Left renal pelvis (tissue), 4 donors: ENCODE measurements at places on chromosomes 6 and 20. TPM values are rescaled to one million over a fixed set of nuclear protein-coding genes. Genes with fewer than 3 reads are reported as not detected.

- DNase-seq: no peak
Observed at GRCh38 chr6:112311950-112312547, 35.1 kb upstream of the RFPL4B start.

- DNase-seq: no peak
Observed at GRCh38 chr6:35746516-35746915, 9.7 kb downstream of the ARMC12 start.

The DACT2 gene
- polyA plus RNA-seq: 18.7 TPM

- DNase-seq: no peak
Observed at GRCh38 chr20:49110767-49111694, 64.9 kb downstream of the CSE1L start.

The SLC17A3 gene
- polyA plus RNA-seq: 0.93 TPM

DNA sequence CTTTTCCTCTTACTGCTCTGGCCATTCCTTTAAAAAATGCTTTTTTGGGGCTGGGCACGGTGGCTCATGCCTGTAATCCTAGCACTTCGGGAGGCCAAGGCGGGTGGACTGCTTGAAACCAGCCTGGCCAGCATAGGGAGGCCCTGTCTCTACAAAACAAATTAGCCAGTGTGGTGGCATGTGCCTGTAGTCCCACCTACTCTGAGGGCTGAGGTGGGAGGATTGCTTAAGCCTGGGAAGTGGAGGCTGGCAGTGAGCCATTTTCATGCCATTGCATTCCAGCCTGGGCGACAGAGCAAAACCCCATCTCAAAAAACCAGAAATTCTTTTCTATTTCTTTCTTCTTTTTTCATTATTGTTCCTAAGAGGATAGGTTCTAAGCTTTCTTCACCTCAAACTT lies 36.9 kb upstream of the RNF144B start:
- no peak for DNase-seq

The HTR1B gene
- 0.24 TPM for polyA plus RNA-seq

The GRM4 gene
- 0.49 TPM for polyA plus RNA-seq

GRCh38 chr20:37265152-37265551 lies 3.5 kb upstream of the GHRH start:
- no peak for DNase-seq

DNA sequence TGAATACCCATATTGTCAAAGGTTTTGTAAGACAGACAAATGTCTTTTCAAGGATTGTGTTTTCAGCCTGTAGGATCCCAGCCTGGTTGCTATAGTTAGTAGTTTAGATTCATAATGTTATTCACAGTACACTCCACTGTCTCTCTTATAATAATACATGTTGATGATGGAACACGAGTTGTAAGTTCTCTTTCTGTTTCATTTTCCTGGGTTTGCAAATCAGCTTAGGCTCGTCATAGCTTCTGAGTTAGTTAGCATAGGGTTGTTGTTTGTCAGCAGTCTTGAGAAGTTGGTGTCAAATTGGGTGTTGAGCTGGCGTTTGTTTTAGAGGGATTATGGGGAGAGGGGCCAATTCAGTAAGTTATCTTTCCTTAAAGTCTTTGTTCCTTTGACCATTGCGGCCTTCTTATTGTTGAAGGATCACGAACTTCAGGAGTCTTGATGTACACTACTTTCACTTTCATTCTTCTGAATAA lies 45.8 kb downstream of the QKI start:
- DNase-seq: no peak

The C20orf144 gene
- polyA plus RNA-seq: 0.45 TPM

DNA sequence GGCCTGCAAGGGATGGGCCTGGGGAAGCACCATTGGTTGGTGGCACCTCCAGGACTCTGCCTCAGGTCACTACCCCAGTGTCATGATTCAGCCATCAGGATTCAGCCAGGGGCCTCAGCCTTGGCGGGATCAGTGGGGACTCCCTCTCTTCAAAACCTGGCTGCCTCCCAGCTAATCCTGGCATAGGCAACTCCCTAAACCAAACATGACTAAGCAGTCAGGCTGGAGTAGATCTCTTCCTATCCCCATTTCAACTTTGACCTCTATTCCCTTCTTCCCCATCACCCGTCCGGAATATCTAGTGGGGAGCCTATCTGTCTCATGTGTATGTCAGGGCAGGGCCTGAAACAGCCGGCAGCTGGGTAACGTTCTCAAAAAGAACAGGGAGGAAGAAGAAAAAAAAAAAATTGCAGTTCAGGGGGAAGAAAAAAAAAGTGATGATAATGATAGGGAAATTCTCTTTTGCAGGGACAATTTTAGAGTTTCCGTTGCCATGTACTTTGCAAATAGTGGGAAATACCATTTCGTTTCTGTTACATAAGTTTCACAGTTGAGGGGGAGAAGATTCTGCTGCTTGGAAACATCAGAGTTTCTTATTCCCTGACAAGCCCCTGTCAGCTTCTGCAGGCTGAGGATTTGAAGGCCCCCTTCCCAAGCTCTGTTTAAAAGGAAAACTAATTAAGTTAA lies 4.1 kb upstream of the PREX1 start:
- no peak for DNase-seq

DNA sequence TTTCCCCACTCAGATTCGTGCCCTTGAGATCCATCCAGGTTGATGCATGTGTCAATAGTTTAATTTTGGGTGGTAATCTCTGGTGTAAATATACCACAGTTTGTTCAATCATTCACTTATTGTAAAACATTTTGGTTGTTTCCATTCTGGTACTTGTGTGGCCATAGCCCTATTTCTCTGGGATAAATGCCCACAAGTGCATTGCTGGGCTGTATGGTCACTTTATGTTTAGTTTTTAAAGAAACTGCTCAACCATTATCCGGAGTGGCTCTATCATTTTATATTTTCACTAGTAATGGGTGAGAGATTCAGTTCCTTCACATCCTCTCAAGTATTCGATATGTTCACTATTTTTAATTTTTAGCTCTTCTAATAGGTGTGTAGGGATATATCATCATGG lies 60.7 kb upstream of the RNF24 start:
- no peak for DNase-seq
